ENCODE measurements at places on chromosomes 12 and 14. TPM values are rescaled to one million over a fixed set of nuclear protein-coding genes. Genes with fewer than 3 reads are reported as not detected.

Gene ATG101
- 26.8 TPM for total RNA-seq

Gene NAV3
- 5.1 TPM for total RNA-seq

Gene ATP2B1
- total RNA-seq = 18.5 TPM

Gene PRR4
- 1.6 TPM for total RNA-seq

Gene DCN
- total RNA-seq = 1,906 TPM

Gene DAO
- not detected for total RNA-seq

Gene SERPINA9
- not detected for total RNA-seq

DNA sequence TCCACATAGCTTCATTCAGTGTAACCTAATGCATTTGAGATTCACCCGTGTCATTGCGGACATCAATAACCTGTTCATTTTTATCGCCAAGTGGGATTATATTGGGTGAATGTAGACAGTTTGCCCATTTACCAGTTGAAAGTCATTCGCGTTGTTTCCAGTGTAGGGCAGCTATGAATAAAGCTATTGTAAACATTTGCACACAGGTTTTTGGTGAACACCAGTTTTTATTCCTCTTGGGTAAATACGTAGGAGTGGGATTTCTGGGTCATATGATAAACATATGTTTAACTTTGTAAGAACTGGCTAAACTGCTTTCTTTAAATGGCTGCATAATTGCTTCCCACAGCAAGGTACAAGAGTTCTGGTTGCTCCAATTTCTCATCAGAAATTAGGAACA is 33.6 kb downstream of the C14orf132 start:
- DNase-seq = no peak

- no peak for DNase-seq
Measured at GRCh38 chr12:26539131-26539530, 293.9 kb downstream of the ITPR2 start.

- DNase-seq = no peak
Measured at GRCh38 chr12:6375269-6376078, at the start of gene SCNN1A. Gene SCNN1A (minus strand): TSS chr12:6375563. CDS start chr12:6374783, 780 bp downstream.

DNA sequence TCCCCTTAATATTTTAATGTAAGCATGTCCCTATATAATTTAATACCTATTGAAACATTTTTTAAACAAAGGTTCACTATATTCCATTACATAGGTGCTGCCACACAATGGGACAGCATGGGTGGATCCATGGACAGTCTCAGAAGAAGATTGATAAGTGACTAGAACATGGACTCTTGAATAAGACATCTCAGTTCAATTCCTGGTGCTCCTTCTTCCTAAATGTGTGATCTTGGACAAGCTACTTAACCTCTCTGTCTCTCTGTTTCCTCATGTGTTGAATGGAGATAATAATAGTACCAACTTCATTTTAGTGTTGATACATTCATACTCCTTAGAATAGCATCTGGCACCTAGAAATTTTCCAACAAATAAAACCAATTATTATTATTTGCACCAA is 1.1 kb upstream of the ART4 start:
- DNase-seq = no peak

DNA sequence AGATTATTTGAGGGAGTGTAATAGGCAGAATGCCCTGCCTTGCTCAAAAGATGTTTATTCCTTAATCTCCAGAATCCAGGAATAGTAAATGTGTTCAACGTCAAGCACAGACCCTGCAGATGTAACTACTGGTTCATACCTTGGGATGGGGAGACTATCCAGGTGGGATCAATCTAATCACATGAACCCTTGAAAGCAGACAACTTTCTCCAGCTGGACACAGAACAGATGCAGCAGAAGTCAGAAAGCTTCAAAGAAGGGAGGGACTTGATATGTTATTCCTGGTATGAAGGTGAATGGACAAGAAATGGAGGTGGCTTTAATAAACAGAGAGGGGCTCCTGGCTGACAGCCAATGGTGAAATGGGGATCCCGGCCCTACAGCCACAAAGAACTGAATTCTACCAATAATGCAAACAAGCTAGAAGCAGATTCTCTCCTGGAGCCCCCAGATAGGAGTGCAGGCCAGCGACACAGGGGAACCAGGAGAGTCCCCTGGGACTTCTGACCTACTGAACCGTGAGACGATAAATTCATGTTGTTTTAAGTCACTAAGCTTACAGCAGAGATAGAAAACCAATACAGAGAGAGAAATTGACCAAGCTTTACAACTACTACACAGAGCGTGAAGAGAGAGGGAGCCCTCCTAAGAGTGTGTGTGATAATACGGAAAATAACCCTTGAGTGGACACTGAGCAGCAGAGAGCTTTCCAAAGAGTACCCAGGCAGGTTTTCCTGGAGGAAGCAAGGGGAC is 133.5 kb upstream of the TMEM132C start:
- DNase-seq = no peak

- DNase-seq = no peak
Measured at GRCh38 chr14:73818821-73819220, 32.8 kb upstream of the PTGR2 start.

DNA sequence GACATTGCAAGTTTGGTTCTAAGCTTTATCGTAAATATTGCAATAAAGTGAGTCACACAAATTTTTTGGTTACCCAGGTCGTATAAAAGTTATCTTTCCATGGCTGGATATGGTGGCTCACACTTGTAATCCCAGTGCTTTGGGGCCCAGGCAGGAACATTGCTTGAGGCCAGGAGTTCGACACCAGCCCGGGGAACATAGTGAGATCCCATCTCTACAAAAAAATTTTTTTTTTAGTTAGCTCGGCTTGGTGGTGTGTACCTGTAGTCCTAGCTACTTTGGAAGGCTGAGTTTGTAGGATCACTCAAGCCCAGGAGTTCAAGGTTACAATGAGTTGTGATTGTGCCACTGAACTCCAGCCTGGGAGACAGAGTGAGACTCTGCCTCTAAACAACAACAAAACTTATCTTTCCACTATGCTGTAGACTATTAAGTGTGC is 24.4 kb downstream of the PRORP start:
- no peak for DNase-seq

DNA sequence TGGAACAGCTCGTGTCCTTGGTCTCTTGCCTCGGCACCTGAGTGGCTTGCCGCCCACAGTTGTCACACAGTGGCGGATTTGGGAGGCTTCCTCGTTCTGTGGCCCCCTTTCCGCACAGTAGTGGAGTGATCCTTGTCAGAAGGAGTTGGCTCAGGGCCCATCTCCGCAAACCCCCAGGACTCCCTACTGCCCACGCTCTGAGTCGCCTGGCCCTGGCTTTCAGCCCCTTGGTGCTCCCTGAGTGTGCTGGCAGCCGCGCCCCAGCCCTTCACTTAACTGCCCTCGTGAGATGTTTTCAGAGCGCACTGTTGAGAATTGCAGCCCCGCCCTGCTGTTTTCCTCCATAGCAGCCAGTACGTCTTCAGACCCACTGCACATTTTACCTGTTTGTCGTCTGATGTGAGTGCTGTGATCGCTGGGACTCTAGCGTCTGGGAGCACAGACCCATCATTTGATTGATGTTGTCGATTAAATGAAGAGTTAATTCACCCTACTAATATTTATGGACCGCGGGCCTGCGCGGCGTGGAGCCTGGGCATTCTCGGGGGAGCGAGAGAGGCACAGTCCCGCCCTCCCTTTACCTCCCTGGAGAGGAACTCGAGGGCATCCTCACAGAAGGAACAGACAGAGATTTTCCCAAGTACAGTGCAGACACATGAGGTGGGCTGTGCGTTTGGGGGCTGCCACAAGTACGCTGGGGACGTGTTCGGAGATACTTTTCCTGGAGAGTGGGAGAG is 91.8 kb downstream of the DDX51 start:
- DNase-seq = no peak
